Activated naive CD8-positive, alpha-beta T cell treated with anti-CD3 and anti-CD28 coated beads, Interleukin-2, amount 50 U/mL, for 16 hours (primary cell): ENCODE measurements at places on chromosomes 4 and X.

DNA sequence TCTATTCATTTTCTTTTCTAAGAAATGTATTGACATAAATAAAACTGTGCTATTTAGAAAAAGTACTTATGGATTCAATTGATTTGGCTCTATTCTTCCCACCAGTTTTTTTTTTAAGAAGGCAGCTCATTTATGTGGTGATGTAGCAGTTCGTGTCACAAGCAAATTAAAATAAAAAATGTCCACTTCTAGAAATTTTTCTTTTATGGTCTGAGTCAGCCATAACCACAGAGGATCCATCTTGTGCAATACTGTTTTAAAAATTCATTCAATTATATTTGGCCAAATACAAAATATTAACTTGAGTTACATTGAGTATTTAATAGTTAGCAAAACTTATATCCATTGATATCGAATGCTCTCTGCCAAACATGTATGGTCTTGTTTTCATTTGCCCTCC, 207.9 kb upstream of the FAT1 start:
- DNase-seq, result no peak

DNA sequence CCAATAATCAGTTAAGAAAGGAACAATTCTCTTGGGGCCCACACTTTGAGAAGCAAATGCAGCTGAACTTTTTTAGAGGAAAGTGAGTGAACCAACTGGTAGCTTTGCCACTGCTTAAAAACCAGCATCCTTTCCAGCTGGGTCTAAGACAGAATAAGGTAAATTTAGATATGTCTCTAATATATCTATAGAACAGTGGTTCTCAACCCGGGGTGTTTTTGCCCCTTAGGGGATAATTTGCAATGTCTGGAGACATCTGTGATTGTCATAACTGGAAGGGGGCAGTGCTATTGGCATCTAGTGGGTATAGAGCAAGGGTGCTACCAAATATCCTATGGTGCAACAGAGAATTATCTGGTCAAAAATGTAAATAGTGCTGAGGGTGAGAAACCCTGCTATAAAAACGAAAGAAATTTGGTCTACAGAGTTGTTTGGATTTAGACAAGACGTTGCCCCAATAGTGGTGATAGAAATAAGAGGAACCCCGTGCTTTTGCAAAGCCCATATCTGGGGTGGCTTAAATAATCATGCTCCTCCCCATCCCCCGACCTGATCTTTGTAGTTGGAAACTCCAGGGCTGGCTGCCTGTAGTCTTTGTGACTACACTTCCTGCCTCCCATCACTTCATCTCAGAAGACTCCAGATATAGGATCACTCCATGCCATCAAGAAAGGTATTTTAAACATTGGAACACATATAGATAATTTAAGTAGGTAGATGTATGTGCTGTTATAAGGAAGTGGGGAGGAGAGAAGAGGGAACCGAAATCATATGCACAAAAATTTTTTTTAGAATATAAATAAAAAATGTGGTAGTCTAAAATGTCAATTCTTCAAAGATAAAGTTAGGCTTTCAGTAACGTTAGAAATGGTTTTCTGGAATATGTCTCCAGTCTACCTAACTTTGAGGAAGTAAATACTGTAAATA, at the start of gene TLR7:
Gene TLR7 (plus strand): TSS at position 622 of the 927 bp plus-strand sequence. CDS start 507 bp downstream, outside the sequence.
- DNase-seq, result no peak

- no peak for DNase-seq
Observed at GRCh38 chr4:41205854-41206460, 8.4 kb downstream of the APBB2 start.

DNA sequence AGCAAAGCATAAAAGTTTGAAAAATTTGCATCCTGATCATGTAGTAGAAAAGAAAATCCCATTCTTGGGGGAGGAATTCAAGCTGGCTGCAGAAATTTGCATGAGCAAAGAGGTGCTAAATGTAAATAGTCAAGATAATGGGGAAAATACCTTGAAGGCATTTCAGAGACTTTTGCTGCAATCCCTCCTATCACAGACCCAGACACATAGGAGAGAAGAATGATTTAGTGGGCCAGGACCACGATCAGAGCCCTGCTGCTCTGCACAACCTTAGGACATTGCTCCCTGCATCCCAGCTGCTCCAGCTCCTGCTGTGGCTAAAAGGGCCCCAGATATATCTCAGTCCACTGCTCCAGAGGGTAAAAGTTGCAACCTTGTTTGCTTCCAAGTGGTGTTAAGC, 1439.7 kb upstream of the AGA start:
- DNase-seq, result no peak

DNA sequence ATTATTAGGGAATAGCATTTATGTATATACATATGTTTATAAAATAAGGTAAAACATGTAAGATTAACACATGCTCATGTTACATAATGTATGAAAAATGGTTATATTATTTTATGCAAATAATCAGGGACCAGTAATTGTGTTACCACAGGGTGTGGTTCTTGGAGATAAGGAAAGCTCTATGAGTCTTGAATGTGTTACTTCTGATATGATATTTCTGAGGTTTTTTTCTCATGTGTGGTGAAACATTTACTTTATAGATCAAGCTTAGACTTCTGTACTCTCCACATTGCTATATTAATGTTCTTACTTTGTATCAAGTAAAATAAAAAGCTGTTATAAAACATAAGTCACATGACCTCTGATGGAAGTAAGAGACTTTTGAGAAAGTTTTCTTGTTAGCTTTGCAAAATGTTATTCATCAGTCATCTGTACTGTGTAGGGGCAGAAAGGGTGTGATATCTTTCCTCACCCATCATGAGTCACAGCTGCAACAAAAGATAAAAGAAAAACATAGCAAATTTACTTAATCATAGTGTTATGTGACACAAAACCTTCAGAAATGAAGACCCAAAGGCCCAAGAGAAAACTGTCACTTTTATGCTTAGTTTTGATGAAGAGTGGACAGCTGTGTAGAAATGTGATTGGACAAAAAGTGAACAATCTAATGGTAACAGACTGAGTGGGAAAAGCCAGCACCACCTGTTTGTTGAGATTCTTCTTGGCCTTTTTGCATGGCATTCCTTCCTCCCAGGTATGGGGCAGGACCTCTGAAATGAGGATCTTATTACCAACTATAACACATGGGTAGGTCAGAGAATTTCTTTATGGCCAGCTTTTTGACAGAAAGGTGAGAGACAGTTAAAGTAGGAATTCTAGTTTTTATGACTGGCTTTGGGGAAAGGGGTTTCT, 632.3 kb downstream of the PDHA2 start:
- DNase-seq, result no peak

- no peak for DNase-seq
Observed at GRCh38 chr4:188053302-188053701, 56.1 kb downstream of the TRIML2 start.

DNA sequence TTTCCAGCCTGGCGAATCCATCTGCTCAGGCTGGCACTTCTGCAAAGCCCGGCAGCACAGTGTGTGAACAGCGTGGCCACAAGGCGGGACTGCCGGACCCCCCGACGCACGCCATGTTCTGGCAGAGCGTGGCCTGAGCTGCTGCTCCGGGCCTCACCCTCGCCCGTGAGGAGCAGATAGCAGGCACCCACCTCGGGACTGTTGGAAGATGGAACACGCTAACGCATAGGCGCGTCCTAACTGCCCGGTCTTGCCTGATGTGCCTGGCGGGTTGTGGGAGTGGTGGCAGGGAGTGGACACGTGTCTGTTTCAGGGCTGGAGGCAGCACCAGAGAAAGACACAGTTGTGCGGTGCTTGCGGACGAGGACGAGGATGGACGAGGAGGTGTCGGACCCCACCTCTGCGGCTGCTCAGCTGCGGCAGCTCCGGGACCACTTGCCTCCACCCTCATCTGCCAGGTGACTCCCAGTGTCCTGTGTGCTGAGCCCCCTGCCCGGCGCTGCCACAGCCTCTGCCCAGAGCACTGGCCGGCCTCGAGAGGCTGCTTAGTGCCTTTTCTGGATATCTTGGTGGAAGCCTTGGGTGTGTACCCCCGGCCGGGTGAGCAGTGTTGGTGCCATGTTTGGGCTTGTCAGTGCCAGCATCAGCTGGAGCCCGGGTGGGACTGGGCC, 28.2 kb downstream of the UVSSA start:
- DNase-seq, result no peak

DNA sequence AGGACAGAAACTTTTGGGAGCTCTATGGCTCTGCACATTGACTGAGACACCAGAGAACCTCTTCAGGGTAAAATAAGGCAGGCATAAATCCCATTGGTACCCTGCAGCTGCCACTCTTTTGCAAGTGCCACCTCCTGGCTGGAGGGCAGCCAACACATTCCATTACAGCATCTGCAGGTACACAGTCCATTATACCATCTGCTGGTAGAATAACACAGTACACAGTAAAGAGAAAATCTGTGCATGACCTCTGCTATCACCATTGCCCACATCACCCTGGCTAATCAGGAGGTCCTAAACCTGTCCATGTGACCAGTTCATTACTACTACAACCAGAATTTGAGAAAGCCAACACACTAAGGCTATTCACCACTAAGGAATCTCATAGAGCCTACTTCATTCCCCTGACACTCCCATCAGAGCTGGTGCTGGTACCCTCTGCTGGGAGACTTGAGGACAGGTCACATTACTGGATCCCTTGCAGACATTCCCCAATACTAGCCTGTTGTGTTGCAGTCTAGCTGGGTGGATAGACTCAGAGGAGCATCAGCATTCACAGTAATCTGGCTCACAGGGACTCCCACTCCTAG, 176.2 kb upstream of the TACR3 start:
- no peak for DNase-seq

GRCh38 chr4:4859325-4859798, at the start of gene MSX1:
MSX1 (plus strand) TSS chr4:4859665; CDS start chr4:4859900, 235 bp downstream.
- no peak for DNase-seq

GRCh38 chr4:158172261-158173258, at the start of gene GASK1B:
GASK1B (minus strand) TSS chr4:158173025; CDS start chr4:158171375, 1,650 bp downstream.
- no peak for DNase-seq

DNA sequence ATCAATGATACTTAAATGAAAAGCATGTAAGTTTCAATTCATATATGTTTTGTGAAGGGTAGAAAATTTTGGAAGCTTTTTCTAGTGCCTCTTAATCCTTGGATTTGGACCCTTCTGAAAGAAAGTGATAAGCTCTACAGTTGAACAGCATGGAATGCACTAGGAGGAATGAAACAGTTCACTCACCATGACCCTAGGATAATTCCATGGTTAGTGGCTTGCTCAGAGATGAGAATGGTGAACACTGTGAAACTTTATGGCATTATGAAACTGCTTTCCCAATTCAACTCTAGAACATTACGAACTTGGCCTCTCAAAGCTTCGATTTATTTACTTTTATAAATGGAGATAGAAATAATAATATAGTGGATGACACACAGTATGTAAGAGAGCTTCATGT, 88.9 kb upstream of the FAT4 start:
- no peak for DNase-seq

- DNase-seq, result no peak
Observed at GRCh38 chrX:31872007-31872406, 800.2 kb upstream of the FTHL17 start.
